ENCODE measurements at places on chromosomes 4 and X. TPM values are rescaled to one million over a fixed set of nuclear protein-coding genes. Genes with fewer than 3 reads are reported as not detected.

GRCh38 chr4:110950731-110951130, 327.9 kb upstream of the PITX2 start:
- DNase-seq: no peak

GRCh38 chr4:119016636-119017035, 119.0 kb upstream of the MYOZ2 start:
- no peak for DNase-seq

DNA sequence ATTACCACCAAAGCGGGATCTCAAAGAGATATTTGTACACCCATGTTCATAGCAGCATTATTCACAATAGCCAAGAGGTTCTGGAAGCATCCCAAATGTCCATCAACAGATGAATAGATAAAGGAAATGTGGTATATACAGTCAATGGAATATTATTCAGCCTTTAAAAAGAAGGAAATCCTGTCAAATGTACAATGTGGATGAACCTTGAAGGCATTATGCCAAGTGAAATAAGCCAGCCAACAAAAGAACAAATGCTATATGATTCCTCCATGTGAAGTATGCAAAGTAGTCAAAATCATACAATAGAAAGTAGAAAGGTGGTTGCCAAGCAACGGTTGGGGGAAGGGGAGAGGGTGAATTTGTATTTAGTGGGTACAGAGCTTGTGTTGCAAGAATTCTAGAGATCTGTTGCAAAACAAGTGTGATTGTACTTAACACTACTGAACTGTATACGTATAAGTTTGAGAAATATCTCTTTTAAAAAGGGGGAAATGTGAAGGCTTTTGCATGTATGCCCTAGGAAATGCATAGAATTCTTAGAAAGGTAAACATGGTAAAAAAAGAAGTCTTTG, 5.0 kb upstream of the ZRSR2 start:
- DNase-seq: no peak

DNA sequence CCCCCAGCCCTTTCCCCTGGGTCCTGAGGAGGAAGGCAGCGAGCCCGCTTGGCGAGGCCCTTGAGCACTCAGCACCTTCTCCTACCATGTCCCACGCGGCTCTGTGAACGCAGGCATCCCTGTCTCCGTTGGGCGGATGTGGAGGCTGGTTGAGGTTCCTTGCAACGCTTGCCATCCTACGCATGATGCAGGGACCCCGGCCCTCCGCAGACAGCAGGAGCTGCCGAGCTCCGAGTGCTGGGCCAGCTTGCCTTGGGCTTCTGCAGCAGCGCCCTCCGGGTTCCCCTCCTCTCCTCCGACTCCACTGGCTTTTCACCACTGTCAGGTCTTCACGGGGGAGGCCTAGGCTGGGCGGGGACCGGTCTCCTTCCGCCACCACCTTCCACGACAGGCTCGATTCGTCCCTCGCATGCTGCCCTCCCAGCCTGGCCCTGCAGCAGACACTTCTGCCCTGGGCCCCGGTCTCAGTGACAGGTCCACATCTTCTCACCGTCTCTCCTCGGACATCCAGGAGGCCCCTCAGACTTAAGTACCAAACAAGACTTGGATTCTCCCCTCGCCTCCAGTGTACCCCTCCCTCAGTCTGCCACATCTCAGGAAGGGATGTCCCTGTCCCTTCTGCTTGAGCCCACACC, 67.6 kb upstream of the HGFAC start:
- DNase-seq: no peak

ITM2A gene
- 0.93 TPM for total RNA-seq

BBS12 gene
- total RNA-seq: 3.8 TPM

- DNase-seq: no peak
Observed at GRCh38 chrX:9352694-9353411, 112.0 kb upstream of the TBL1X start.

APELA gene
- total RNA-seq: 0.18 TPM

DNA sequence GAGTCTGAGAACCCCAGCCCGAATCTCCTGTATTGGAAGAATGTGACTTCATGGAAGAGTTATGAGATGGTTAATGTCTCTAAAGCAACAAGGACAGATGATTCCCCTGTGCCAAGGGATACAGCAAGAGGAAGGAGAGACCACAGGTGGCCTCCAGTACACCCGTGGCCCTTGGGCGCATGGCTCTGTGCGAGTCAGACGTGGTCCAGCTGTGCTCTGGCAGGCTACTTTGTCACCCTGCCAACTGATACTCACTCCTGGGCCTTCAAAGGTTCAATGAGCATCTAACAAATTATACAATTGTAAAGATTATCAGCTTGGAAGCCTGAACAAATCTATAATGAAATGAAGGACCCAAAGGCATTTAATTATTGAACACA, 71.7 kb downstream of the NYX start:
- no peak for DNase-seq

NXF2 gene
- total RNA-seq: not detected

- DNase-seq: no peak
Observed at GRCh38 chrX:40323977-40324376, 226.2 kb upstream of the BCOR start.

GRCh38 chr4:121654738-121655137, 42.0 kb downstream of the ANXA5 start:
- no peak for DNase-seq

DNA sequence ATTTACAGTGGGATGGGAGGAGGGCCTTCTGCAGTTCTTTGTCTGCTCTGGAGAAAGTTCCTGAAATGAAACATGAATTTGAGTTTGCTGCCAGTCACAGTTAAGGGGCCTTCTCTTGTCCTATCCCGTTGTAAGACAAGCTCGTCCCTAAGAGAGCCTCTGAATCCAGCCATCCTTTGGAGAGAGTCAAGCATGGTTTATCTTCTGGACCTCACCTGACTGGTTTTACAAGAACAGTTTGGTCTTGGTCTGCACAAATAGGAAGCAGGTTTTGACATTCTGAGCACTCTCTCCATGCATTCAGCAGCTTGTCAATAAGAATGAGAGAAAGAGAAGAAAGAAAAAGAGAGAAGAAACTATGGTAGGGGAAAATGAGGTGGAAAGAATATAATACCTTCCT, 20.4 kb upstream of the TENM3 start:
- no peak for DNase-seq

FREM3 gene
- total RNA-seq: not detected

DNA sequence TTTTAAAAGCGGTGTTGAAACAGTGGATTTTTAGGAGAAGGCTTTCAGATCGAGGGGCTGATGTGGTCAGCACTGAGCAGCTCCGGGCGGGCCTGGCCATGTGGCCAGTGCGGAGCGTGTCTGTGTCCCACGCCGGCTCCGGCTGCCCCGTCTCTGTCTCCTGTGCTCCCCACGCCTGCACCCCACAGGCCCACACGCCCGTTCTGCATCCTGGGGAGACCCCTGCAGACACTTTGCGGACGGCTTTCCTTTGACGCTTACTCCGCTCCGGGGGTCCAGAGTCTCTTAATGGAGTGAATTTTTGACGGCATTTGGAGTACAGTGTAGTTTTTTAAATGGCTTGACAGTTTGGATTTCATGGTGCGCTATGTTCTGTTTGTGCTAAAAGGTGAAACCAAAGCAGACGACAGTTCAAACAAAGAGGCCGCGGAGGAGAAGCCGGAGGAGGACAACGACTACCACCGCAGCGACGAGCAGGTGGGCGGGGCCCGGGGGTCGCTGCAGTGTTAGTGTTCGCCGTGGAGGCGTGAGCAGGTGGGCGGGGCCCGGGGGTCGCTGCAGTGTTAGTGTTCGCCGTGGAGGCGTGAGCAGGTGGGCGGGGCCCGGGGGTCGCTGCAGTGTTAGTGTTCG, 38.7 kb downstream of the PCGF3 start:
- no peak for DNase-seq

GRCh38 chrX:134484039-134484438, 24.1 kb downstream of the HPRT1 start:
- DNase-seq: no peak

BEX2 gene
- 19.2 TPM for total RNA-seq

GPR78 gene
- not detected for total RNA-seq

DNA sequence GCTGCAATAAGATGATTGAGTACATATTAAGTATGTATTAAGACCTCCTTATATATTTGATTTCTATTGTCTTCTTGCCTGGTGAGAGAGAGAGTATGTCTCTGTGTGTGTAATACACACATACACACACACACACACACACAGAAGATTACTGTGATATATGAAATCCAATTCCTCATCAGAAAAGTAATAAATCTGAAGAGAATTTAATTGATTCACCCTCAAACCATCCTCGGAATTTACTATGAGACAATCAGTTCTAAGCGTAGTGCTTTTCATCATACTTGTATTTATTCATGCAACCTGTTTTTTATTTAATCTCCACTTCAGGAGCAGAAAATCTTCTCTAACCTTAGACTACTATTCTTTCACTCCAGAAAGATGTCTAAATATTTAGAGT, 62.3 kb upstream of the TLL1 start:
- DNase-seq: no peak

DNA sequence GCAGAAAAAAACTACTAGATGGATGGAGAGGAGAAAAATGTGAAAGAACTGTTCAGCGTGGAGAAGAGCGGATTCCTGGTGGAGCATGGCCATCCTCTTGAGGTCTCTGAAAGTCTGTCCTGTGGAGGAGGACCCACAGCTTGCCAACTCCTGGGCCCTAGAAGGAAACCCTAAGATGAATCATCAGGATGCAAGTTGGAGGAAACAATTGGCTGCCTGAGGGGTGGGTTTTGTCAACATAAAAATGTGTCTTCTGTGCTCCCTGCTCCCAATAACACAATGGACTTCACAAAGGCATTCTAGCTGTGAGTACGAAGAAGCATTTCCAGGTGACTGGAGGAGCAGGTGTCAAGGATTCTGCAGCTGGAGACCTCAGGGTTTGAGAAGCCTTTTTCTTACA, 37.2 kb downstream of the CNGA2 start:
- no peak for DNase-seq

DNA sequence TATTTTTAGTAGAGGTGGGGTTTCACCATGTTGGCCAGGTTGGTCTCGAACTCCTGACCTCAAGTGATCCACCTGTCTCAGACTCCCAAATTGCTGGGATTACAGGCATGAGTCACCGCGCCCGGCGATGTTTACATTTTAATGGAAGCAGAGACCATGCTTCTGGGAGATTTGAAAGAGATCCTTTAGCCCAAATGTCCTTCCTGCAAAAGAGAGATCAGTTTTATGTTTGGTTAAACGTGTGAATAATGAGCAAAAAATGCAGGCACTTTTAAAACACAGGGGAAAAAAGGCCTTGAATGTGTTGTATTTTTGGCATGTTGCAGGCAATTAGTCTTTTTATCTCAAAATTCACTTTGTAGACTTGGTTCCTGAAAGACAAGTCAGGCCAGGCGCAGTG, 95.8 kb upstream of the ELOVL6 start:
- DNase-seq: no peak

PCYT1B gene
- total RNA-seq: 32.3 TPM

HSFX4 gene
- total RNA-seq: not detected

DNA sequence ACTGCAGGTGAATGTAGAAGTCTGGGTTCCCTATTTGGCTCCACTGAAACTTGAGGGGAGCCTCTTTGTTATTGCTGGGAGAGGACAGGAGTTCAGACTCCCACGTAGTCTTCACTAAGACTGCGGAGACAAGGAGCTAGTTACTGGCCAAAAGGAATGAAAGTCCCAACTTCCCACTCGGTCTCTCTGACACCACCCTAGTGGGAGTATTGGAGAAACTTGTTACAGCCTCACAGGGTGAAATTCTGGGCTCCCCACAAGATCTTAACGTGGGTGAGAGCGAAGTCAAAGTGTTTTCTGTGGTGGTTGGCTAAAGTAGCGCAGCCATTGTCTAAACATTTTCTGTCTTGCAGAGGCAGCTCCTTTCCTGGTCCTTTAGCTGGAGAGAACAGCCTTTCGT, 13.5 kb downstream of the MYOZ2 start:
- no peak for DNase-seq

DNA sequence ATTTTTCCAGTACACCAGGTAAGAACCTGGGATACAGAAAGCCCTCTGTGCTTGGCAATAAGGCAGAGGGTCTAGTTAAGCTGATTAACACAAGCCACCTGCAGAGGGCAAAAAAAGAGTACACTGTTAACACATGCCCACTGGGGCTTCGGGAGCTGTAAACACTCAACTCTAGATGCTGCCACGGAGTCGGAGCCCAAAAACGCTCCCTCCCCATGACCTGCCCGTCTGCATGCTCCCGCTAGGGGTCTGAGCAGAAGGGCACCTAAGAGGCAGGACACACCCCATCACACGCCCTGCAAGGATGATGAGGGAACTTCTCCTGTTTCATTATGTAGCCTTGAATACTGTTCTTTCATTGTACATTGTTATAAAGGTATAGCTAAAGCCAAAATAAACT, 715.6 kb upstream of the AADAT start:
- DNase-seq: no peak

GRCh38 chrX:43909141-43909540, 26.9 kb upstream of the MAOB start:
- DNase-seq: no peak

- no peak for DNase-seq
Observed at GRCh38 chr4:2065106-2065930, 6.2 kb downstream of the NAT8L start.

GRCh38 chr4:59936566-59936965, 1263.6 kb upstream of the ADGRL3 start:
- DNase-seq: no peak

GRCh38 chrX:68186552-68187262, 246.6 kb downstream of the OPHN1 start:
- no peak for DNase-seq

DNA sequence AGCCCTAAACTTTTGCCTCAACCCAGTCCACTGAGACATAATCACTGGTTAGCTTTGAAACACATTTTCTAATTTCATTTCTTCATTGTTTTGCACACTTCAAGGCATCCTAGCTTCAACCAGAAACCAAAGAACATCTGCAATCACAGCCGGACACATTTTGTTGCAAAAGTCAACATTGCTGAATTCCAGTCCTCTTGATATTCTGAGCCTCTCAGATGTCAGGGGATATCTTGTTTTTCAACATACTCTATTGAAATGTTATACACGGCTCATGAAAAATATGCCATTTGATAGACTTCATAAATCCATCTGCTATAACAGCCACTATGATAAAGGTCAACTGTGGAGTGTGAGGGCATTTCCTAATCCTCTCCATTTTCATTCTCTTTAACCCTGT, 241.6 kb upstream of the PUDP start:
- no peak for DNase-seq

GRCh38 chr4:61373901-61374440, 173.8 kb downstream of the ADGRL3 start:
- DNase-seq: no peak

DNA sequence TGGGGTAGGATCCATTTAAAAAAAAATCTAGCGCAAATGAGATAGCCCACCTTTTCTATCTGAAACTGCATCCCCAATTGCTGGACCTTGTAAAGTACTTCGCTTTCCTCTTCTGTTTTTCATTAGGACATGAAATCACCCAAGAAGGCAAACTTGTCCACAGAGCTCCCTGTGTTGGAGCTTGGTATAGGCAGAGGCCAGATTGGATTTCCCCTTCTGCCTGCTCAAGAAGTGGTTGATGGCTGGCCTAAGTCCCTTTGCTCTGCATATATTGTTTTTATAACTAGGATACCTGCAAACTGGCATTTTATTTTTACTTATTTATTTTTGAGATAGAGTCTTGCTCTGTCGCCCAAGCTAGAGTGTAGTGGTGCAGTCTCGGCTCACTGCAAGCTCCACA, 28.4 kb downstream of the RNF4 start:
- DNase-seq: no peak

ALB gene
- 0.70 TPM for total RNA-seq

Measured in neural crest cell (in vitro differentiated cells).